HAP-1 (cell line): ENCODE measurements at places on chromosomes 6 and 20.

- DNase-seq: no peak
These were observed 525.1 kb upstream of the NOX3 start for GRCh38 chr6:155980768-155981079.

DNA sequence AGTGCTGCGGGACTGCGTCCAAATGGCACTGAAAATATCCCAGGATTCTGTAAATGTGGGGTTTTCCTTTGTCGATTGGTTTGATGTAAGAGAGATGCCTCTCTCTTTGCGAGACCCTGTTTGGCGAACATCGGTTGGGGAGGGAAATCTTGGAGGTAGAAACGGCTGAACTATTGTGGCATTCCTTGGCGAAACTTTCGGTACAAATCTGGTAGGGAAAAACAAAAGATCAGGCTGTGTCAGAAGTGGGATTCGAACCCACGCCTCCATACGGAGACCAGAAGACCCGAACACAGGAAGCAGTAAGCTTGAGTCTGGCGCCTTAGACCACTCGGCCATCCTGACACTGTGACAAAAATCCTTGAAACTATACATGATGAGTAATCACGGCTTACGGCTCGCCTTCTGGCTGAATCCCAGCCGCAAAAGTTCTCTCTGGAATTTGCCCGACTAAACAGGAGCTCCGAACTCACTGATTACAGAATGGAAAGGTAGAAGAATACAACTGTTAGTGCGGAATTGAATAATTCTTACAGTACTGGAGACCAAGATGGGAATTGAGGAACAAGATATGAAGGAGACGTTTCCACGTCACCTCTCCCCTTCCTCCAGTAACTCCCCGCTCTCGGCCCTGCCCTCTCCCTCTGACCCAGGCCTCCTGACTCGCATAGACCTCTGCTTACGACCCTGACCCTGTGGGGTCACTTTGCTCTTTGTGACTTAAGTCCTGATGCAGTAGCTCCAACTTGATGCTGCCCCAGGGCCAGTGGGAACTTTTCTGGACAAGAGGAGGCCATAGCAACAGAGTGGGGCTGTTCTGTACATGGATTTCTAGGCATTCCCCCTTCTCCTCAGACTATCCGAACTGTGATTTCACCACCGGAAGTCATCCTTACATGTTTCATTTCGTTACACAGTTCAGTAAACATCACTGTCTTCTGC is 132.8 kb upstream of the ZNF184 start:
- DNase-seq: peak; percentile 52

- no peak for DNase-seq
These were observed 707.0 kb downstream of the QKI start for GRCh38 chr6:164121527-164121926.

GRCh38 chr20:34954904-34955230 is 739 bp downstream of the GSS start:
- DNase-seq: peak; percentile 70

- DNase-seq: no peak
These were observed 15.5 kb downstream of the PPIL6 start for GRCh38 chr6:109424946-109425345.

DNA sequence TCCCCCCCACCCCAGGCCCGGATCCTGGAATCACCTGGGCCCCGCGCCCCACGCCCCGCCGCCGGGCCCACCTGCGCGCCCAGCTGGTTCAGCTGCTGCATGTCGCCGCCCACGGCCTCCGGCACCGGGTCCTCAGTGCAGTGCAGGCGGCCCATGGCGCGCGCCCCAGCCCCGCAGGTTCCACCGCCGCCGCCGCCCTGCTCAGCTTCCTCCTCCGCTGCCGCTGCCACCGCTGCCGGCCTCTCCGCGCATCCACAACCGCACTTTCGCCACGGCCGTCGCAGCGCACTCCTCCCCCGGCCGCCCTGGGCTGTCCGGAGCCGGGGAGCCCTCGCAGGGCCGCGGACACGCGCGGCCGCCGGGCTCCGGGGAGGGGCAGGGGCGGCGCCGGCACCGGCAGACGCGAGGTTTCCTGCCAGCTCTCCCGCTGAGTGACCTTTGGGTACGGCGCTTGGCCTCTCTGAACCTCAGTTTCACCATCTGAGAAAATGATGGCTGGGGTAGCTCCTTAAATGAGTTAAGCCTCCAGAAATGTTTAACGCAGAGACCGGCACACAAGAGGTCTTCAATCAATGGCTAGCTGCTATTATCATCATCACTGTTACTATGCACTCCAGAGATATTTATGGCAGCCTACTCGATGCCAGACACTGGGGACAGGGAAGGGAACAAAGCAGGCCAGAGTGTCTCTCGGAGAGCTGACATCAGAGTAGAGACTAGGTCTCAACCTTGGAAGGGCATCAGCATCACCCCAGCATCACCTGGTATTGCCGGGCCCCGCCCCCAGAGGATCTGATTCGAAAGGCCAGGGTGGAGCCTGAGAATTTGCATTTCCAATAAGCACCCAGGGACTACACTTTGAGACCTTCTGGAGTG is at the start of gene COMMD7:
Gene COMMD7, minus strand, starts transcription at position 231 of the 876 bp plus-strand sequence. Its CDS starts 76 bp downstream, at position 155.
- peak; percentile 69 for DNase-seq

DNA sequence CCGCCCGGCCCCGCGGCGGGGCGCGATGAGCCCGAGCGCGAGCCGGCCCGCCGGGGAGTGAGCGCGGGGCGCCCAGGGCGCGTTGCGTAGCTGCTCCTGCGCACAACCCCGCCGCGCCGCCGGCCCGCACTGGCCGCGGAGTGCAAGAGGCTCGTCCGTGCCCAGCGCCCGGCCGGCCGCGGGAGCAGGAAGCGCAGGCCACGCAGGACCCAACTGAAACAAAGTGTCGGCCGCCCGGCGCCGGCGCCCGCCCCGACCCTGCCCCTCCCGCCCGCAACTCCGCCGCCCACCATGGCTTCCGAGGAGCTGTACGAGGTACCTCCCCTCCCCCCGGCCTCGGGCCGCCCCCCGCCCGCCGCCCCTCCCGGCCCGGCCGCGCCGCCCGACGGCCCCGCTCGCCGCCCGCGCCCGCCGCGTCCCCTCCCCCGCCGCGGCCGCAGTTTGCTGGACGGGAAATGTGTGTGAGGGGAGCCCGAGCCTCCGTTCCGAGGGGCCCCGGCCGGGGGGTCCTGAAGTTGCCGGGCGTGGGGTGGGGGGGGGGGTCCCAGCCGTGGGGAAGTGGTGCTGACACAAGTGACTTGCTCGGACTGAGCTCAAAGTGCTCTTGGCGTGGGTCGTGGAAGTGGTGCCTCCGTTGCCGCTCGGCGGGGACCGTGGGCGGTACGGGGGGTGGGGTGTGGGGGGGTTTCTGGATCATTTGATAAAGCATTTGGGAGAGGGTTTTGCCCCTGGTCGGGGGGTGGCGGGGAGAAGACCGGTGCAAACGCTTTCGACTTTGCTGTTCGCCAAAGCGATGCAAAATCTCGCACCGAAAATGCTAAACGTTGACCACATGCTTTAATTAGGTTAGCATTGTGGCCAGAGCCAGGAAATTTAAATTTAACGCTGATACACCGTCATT is 539 bp downstream of the CDYL start:
- peak; percentile 73 for DNase-seq

DNA sequence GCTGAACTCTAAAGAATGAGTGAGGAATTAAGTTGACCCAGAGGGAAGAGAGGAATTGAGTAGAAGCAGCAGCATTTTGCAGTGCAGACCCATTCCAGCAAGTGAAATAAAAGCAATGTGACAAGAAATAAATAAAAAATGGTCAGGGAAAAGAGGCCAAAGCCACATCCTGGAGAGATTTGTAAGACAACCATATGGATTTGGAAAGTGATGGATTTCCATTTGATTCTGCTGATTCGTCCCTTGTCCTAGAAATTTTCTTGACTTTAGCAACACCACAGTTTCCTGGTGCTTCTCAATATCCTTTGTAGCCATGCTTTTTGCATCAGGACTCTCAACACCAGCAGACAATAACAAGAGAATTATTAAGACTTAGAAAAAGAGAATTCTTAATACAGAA is 29.8 kb downstream of the ANKEF1 start:
- no peak for DNase-seq

DNA sequence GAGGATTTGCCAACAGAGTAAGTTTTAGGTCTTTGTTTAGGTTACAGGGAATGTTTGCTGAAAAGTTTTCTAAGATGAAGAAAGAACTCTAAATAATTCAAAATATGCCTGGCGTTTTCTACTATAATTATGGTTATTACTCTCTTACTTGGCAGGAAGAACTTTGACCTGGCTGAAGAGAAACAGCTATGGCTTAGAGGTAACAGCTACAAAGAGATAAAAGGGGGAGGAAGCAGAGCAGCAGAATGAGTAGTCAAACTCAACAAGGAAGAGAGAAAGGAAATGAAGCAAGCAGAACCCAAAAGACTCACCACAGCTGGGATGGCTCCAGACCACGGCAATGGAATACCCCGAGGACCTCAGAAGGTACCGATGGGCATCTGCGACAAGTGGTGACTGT is 95.6 kb downstream of the KIF16B start:
- DNase-seq: no peak

GRCh38 chr6:116476002-116476678 is 15.0 kb downstream of the CALHM6 start:
- no peak for DNase-seq

- no peak for DNase-seq
These were observed 584.2 kb downstream of the CD109 start for GRCh38 chr6:74280130-74280692.

GRCh38 chr6:107786709-107787588 is 37.2 kb downstream of the SCML4 start:
- no peak for DNase-seq

GRCh38 chr6:53792973-53793317 is 1.9 kb upstream of the LRRC1 start:
- no peak for DNase-seq

- DNase-seq: no peak
These were observed 33.6 kb upstream of the GMPR start for GRCh38 chr6:16204653-16205376.

- no peak for DNase-seq
These were observed 1339.4 kb downstream of the GRIK2 start for GRCh38 chr6:102732898-102733297.

DNA sequence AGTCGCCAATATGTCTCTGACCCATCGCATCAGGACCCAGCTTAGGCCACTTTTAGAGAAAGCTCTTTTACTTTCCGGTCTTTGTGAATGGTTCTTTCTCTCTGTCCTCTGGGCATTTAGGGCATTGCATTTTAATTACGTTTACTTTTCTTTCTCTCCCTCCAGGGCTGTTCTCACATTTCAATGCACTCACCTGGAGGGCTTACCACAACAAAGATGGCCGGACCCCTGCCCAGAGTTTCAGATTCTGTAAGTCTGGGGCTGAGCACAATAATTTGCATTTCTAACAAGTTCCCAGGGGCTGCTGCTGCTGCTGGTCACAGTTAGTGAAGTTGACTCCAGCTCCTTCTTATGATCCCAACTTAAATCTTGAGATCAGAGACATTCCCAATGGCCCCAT is 3.0 kb downstream of the ANKRD66 start:
- no peak for DNase-seq

DNA sequence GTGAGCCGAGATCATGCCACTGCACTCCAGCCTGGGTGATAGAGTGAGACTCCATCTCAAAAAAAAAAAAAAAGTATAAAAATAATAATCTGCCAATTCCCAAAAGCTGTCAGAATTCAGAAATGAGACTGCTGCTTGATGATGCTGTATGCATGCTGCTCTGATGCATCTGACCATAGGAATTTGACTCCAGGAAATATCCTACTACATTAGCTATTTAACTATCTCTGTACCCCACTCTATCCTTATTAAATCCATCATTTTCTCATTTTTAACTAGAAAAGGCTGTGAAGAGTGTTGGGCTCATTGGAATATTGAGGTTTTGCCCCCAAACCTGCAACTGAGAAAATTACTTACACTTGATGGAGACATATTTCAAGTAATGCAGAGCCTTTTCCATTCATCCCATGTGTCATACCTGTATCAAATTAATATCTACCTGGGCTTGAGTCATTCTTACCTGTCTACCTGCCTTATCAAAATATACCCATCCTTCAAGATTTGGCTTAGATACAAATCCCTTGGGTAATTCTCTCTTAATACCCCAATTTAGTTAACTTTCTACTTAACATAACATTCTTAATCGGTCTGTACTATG is 135.2 kb upstream of the PREP start:
- DNase-seq: no peak

- no peak for DNase-seq
These were observed 31.5 kb upstream of the THBS2 start for GRCh38 chr6:169285165-169285564.

GRCh38 chr6:25446830-25447569 is 167.8 kb downstream of the CARMIL1 start:
- no peak for DNase-seq

DNA sequence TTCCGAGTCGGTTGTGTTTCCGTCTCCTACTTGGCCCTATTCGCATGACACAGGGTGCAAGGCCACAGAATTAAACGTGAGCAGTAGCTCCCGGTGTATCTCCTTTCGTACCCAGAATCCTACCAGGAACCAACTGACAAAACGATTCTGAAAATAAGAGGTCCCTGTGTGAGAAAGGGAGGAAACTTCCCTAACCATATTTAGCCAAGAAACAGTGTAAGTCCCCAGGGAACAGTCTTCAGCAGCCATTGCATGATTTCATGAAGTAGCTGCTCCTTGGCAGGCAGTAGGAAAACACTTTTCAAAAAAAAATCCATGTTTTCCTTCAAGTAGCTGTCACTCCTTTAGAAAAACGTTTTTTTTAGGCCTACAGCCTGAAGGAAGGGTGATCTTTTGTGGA is 46.9 kb downstream of the PDE10A start:
- no peak for DNase-seq

DNA sequence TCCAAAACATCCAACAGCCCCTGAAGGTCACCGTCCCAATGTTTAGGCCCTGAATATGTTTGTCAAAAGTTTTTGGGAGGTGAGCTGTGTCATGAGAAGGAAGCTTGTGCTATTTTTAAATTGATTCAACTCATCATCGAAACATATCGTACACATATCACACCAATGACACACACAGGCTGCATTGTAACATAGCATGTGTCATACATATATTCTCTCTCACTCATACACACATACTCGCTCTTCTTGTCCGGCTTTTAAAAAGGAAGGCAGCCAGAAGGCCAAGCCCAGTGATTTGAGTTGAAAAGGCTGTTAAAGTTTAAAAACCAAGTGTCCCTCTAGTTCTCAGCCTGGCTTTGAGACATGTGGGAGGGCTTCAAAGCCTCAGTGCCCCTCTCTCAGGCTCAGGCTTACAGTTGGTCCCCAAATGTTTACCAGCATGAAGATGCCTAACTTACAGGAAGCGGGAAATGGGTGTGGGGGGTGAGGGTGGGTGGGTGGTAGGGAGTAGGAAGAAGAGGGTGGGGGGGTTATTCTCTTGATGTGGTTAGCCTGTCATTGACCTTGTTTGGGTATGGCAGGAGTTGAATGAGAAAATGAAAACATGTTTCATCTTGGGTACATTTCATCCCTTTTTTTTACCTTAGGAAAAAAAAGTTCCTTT is 3.3 kb upstream of the PRDM1 start:
- no peak for DNase-seq

- DNase-seq: peak; percentile 43
These were observed 128.8 kb downstream of the PHF3 start for GRCh38 chr6:63764318-63764916.

DNA sequence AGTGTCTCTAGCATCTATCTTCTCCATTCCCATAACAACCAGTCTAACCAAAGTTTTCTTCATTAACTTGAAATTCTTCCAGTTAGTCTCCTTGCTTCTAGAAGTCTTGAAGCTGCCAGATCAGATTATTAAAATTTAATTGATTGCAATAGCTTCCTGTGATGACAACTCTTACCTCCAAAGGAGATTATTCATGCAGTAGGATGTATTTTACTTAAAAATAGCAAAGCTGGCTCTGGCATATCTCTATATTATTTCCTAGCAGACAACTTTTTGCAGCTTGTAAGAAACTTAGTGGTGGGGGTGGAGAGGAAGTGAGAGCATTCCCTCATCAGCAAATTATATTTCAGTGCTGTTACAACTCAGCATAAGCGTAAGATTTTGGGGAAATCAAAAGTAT is 290.4 kb downstream of the GRIK2 start:
- no peak for DNase-seq
